D341Med (cell line): ENCODE measurements at places on chromosomes 11 and 22.
A peak's percentile ranks its signal among the peaks of the same experiment; 100 is the strongest.

DNA sequence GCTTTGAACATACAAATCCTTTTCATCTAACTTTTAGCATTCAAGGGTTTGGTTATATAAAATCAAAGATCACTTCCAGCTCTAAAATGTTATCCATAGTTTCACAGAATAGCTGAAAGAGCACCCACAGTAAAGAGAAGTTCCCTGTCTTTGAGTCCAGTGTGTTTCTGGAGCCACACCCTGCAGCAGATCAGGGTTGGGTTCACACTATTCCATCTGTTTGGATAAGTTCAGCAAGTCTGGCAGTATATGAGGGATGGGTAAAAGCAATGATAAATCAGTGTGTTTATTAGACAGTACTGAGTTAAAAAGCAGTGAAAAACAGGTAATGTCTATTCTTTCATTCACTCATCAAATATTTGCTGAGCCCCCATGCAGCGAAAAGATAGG lies 135.8 kb upstream of the PITPNB start:
- no peak for DNase-seq

DNA sequence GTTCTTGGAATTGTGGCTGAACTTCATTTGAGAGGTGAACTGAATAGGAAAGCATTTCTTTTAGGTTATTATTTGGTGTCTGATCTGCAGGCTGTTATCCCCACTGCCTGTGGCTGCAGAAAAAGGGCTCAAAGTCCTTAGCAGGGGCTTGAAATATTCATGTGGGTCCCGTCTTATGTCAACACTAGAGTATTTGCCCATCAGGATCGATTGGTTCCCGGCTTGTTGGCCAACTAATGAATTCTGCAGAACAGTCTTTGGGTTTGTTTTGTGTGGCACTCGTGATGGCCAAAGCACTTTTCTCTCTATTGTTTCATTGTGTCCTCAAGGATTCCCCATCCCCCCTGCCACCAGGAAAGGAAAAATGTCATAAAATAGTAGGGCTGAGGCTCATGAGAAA lies 211.9 kb downstream of the MYO18B start:
- no peak for DNase-seq

DNA sequence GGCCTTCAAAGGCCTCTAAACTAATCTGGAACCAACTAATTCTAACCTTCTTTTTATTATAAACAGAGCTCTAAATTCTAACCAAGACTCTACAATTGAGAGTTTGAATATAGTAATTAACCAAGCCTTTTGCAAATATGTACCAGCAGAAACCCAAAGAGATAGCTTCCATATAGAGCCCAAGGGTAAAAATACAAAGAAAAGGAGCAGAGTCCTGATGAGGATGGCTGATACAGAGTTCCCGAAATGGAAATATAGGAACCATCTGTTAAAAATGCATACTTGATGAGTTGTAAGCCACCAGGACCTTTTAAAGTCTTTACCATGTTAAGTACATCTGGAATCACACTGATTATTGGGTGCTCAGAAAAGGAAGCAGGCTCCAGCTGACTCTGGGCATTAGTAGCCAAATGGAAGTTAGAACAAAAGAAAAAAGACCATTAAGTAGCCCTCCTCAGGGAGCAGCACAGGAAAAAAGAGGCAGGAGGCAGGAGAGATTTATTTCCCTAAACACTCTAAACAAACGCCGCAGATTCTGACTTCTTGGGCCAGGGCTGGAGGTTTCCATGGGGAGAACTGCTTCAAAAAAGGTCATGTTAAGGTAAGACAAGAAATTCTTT lies 463.1 kb upstream of the FAT3 start:
- DNase-seq: no peak

DNA sequence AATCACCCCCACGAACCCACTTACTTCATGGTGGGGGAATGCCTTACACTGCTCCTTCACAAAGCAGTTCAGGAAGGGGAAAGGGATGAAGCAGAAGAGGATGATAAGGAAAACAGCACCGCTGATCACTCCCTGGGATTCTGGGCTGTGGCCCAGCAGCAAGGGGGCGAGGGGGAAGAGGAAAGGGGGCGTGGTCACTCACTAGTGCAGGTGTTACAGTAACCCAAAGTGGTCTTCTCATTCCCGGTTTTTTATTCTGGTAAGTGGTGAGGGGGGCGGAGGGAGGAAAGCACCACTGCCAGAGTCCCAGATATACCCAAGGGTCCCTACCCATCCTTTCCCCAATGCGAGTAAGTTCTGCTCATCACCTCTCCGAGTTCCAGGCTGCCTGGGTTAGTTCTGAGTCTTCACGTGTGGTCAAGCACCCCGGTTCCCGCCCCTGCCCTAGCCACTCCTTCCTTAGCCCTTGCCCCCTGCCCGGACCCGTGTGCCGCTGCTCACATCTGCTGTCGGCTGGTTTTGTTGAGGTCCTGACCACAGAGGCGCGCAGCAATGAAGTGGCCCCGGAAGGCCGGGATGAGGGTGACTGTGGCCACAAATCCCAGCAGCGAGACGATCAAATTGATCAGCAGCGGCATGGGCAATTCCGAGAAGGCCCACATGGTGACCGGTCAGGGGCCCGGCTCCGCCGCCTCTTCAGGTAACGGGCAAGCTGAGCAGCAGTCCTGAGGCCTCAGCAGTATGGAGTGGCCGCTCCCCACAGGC lies 477 bp downstream of the DPAGT1 start:
- no peak for DNase-seq

DNA sequence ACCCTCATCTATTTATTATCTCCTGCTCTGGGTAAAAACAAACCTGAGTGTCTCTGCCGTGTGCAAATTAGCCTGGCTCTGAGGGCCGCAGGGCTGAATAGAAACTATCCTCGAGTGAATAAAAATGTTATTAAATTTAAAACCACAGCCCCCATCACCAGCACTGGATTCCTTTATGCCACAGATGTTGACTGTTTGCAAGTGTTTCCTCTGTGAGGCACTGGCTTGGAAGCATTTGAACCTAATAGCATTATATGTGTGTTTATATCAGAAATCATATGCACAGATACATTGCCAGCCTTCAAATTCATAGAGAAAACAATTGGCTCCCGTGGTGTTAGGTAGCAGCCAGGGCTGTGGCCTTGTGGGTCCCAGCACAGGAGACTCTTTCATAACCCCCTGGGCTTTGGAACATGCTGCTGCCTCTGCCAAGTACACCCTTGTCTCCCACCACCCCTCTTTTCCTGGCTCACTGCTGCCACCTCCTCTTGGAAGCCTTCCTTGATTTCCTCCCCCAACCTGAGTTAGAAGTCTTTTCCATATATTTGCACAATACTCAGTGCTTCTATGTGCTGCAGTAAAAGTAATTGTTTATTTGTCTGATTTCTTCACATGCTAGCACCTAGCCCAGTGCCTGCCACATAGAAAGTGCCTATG lies 294.4 kb downstream of the DDX10 start:
- DNase-seq: no peak

DNA sequence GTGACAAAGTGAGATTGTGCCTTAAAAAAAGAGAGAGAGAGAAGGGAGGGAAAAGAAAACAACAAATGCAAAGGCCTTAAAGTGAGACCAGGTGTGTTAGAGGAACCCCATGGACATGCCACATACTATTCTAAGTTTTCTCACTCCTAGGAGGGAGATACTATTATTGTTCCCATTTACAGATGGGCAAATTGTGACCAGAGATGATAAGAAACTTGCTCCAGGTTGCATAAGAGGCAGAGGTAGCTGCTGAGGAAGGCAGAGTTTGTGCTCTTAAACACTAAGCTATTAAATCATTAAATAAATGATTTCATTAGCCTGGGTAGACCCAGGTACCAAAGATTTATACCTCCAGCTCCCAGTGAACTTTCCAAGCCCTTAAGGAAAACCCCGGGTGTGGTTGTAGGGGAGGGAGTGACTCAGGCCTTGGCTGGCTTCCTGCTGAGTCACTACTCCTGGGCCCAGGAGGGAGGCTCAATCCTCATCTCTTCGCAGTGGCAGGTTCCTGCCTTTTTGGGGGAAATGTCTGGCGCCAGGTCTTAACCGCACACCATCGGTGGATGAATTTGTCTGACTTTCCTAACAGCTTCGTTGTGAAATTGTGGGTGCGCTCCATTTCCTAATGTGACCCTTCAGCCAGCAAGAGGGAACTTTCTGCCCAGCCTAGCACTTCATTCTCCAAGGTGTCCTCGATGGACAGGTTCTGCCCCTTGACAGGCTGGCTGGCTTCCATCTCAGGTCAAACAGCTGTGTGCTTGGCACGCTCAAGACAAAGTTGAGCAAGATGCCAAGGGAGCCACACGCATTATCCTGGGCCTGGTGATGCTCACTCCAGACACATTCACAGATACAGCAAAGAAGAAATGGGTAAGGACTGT lies 33.4 kb upstream of the PTPRJ start:
- no peak for DNase-seq

- DNase-seq: peak; percentile 37
Measured at GRCh38 chr11:61488651-61489291, 19.8 kb upstream of the LRRC10B start.

DNA sequence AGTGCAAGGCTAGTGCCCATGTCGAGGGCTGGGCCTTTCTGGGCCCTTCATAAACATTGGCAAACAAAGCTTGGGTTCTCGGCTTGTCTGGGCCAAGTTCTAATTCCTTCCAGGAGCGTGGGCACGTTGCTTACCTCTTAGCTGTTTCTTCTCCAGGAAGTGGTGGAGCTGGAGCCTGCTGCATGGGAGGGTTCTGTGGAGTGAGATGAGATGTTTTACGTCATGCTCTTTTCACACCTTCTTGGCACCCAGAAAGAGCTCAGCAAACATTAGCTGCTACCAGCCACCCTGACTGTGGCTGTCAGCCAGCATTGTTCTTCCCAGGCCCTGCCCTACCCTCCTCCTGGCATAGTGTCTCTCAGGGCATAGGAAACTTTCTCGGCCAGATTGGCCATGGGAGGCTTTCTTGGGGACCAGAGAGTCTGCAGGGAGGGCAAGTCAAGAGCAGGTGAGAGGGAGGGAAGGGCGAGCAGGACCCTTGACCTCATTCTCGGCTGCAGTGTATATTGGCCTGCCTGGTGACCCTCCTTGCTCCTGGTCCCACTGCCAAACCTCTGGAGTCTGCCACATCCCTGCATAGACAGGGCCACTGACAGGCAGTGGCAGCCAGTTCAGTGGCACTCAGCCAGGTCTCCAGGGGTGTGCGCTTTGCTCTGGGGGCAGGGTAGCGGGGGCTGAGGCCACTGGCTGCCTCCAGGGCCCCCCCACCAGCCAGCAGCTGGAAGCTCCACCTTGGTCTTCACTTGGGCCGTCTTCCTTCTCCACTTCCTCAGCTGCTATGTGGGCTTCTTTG lies 98.8 kb downstream of the BCR start:
- no peak for DNase-seq

DNA sequence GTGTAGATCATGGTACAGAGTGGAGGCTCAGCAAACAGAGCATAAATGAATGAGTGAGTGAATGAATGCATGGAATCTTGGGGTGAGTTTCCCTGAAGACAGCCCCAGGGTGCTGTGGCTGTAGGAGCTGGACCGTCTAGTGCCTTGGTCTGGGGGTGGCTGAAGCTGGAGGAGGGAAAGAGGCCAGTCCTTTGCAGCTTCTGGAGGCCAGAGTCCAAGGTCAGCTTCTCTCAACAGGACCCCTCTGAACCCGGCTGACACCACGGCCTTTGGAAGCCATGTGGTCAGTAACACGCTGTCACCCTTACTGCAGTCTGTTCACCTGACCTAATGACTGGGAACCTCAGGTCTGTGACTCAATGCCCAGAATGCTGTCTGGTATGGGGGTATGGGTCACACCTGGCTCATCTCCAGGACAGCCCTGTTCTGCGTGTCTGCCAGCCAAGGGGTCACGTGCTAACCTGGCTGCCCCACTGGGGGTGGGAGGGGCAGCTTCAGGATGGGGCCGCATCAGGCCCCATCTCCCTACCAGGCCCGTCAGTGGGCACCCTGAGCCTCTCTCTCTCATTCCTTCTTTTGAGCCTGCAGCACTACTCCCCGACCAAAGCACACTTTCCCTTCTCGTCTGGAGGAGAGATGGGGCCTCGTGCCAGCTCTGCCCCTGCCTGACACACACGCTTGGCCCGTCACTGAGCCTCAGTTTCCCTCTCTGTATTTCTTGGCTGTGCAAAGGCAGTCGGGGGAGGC lies 24.1 kb upstream of the CHKA start:
- no peak for DNase-seq

DNA sequence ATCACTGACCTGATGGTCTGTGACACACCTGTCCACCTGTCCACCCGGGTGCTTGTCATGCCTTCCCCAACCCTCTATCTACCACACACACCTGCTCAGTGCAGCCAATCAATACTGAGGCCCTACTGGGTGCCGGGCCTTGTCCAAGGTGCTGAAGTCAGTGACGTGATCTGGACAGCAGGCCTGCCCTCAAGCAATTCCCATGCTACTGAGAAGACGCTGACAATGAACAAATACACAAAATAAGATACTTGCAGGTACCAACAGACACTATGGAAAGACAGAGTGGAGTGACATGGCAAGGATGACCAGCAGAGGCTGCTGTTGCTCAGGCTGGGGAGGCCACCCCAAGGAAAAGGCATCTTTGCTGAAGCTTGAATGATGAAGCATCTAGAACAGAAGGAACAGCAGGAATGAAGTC lies 21.2 kb downstream of the PLAAT3 start:
- no peak for DNase-seq

DNA sequence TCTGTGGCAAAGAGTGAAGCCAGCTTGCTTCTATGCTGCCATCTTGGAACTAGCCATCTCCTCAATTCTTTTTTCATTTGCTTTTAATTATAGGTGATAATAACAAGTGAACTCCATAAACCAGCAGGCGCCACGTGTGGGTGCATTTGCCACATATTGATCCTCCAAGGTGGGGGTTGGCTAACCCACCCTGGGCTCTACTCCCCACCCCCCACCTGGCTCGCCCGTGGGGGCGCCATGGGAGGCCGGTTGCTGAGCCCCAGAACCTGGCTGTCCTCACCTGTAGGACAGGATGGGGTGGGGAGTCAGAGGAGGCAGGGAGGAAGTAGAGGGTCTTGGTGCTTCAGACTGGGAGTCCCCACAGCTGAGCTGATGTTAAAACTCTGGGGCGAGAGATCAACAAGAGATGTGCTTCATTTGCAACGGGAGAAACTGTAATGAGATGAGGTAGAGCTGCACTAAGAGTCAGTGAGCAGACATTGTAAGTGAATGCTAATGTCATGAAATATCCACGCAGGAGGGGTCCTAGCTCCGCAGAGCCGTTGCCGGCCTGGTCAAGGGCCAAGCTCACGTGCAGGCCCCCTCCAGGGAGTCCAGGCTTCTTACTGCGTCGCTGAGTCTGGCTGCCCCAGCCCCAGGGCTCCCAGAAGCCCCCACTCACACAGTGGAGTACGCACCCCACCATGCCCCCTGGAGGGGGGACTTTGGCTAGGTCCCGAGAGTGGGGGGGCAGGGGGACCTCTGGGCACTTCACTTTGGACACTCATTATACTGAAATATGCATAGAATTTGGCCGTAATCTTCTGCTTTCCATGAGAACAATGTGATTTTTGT lies 59.4 kb downstream of the BRD1 start:
- DNase-seq: no peak

GRCh38 chr11:18769802-18770456 lies 21.7 kb downstream of the PTPN5 start:
- no peak for DNase-seq
